ELF-1 (cell line): ENCODE measurements at places on chromosomes 2 and 18.
A peak's percentile ranks its signal among the peaks of the same experiment; 100 is the strongest.

GRCh38 chr2:239386872-239387445 lies 13.9 kb downstream of the HDAC4 start:
- no peak for DNase-seq

DNA sequence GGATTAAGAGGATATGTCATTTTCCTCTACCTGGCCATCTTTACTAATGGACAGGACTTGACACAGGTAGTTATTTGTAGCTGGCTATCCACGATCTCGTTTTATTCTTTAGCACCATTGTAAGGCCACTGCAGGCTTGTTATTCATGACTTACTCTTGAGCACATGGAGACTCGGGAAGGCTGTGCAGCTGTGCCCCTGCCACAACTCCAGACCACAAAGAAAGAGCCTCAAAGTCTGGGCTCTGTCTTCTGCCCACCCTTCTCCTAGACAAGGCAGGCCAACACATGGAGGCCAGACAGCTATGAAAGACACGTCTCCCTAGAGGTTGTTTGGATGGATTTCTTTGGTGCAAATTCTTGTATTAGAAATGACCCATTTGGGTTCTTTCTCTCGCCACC lies 133.8 kb downstream of the NAPG start:
- no peak for DNase-seq

- no peak for DNase-seq
Measured at GRCh38 chr2:155157065-155157464, 458.6 kb downstream of the KCNJ3 start.

GRCh38 chr2:136126021-136126420 lies 8.1 kb upstream of the CXCR4 start:
- no peak for DNase-seq

DNA sequence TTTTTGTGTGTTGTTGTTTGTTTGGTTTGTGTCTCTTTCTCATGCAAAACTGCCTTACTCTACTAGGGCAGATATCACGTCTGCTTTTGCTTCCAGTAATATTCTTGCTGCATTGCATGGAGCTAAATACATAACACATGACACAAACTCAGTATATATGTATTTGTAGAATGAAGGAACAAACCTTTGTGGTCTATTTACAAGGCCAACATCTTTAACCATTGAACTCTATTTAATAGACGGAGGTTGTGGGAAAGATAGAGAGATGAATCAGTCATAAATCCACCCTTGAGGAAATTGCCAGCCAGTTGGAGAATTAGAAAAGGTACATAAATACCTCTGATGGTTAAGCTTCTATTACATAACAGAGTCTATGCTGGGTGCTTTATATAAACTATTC lies 26.0 kb upstream of the IL1RL1 start:
- DNase-seq, result no peak

DNA sequence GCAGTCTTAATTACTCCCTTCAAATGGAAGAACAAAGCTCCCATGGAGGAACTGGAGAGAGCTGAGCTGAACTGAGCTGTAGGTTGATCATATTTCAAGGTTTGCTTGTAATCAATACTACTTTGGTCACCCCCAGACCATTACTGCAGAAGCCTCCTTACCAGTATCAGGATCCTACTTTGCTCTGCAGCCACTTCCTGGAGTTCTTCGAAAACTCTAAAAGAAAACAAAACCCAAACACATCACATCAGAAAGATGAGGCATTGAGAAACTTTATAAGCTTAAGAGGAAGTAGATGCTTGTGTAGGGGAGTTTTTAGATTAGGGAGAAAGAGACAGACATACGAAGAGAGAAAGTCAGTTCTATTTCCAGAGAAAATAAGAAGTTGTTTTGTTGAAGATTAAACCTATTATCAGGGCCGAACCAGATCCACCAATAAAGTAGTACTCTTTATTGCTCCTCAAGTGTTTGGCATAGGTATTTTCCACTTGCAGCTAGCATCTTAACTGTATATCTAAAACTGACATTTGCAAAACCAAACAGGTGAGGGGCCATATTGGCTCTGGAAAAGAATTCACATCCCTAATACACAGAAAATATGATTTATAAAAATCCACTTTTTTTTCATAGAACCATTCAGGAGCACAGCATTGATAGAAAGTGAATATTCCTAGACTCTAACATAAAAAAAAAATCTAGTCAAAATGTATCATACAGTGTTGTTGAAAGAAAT lies 166.9 kb upstream of the KLF7 start:
- DNase-seq, result no peak

DNA sequence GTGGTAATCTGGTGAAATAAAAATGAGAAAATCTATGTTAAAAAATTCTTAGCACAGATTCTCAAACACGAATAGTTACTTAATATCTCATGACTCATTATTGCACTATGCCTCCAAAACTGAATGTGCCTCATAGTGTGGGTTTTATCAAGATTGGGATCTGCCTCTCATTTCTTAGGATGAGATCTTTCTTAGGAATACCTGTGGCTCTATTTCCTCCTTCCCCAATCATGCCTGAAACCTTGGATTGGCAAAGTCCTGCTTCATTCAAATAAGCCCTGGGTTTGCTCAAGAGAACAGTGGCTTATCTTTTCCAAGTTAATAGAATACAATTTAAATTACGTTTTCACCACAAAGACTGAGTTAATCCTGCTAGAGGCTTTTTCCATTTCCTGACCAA lies 100.3 kb downstream of the DPP10 start:
- no peak for DNase-seq

DNA sequence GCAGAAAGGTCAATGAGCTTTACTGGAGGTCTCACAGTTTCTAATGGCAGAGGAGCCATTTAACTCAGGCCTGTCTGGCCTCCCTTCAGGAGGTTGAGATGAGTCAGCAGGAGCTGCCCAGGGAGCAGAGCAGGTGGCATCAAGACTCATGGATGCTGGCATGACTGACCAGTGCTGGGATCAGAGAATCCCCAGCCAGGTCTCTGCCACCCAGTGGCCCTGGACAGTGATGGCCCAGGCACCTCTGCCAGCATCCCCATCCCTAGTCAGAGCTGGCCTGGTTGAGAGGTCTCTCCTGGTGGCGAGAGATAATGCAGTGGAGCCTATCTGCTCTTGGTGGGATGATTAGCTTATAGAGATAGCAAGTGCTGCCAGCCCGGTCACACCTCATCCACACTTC lies 43.1 kb downstream of the GYPC start:
- DNase-seq, result no peak

- no peak for DNase-seq
Measured at GRCh38 chr2:2455151-2455550, 124.1 kb upstream of the MYT1L start.

- no peak for DNase-seq
Measured at GRCh38 chr18:9848170-9848879, 37.4 kb upstream of the TXNDC2 start.

DNA sequence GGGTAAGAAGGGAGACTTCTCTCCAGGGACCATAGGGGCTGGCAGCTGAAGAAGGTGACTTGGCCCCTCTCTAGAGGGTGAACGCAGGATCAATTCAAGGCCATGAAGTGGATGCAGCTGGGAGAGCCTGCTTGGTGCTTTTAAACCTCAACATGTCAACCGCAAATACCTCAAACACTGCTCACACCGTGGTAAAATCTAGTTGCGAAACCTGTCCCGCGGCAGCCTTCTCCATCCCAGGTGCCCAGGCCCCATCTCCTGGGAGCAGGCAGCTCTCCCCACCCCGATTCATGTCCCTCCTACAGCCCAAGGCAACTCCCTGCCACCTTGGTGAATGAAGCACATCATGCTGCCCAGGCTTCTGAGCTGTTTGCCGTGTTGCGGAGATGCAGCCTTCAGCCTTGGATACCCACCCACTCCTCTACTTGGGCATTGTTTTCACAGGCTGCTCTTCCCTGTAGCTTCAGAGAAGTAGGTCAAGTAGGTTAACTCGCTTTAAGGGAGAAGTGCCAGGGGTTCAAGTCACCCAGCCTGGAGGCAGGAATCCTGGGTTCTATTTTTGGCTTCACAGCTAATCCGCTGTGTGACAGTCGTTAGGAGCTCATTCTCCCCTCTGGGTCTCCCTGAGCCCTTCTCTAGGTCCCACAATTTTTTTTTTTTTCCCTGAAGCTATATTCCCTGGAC lies 6.2 kb upstream of the EFR3B start:
- peak; percentile 52 for DNase-seq

DNA sequence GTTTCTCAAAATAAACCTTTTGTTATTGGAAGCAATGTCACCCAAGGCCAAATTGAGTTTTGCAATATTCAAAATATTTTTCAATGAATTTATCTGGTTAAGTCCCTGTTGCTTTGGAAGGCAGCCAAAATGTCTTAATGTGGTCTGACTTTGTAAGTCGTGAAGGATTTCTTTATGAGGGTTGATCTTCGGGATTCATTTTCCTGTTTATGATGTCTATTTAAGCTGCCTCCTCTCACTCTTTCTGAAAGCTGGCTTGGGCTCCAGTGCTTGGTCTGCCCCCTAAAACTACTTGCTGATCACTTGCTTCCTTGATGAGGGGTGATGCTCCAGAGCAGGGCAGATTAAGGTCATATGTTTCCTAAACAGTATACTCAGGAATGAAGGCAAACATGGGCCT lies 141.1 kb downstream of the ANTXR1 start:
- DNase-seq, result no peak

DNA sequence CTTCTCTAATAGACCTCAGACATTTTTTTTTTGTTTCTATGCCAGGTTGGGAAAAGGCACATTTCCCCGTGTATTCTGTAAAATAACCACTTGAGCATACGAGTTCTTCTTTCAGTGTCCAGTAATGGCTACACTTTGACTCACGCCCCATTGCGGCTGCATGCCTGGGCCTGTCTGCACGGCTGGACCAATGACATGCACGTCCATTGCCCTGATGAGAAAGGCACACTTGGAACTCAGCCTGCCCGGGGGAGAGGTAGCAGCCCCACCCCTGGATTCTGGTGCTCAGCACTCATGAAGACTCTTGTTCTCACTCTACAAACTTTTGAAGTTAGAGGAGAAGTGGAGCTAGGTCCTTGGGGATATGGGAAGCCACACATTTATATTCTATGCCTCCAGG lies 5.8 kb downstream of the PCARE start:
- DNase-seq, result no peak
